ENCODE measurements at places on chromosomes 4 and X.

GRCh38 chrX:97060020-97060419 is 176.3 kb downstream of the RPA4 start:
- DNase-seq, result no peak

DNA sequence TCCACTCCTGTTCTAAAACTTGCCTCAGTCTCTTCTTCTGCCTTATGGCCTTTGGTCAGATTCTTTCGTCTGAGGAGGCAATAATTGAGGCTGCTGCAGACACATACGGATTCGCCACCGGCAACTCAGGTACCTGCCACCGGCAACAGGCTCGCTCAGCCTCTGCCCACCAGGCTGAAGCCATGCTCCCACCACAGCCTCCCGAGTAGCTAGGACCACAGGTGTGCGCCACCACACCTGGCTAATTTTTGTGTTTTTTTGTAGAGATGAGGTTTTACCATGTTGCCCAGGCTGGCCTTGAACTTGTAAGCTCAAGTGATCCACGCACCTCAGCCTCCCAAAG is 26.6 kb downstream of the TNIP2 start:
- no peak for DNase-seq

- DNase-seq, result no peak
Measured at GRCh38 chrX:22575161-22575845, 302.6 kb downstream of the CBLL2 start.

- DNase-seq, result no peak
Measured at GRCh38 chrX:29707088-29707487, 508.3 kb upstream of the MAGEB2 start.

GRCh38 chr4:137601934-137602333 is 69.6 kb upstream of the PCDH18 start:
- DNase-seq, result no peak

- DNase-seq, result no peak
Measured at GRCh38 chr4:180942367-180942916, 1300.8 kb upstream of the TENM3 start.

DNA sequence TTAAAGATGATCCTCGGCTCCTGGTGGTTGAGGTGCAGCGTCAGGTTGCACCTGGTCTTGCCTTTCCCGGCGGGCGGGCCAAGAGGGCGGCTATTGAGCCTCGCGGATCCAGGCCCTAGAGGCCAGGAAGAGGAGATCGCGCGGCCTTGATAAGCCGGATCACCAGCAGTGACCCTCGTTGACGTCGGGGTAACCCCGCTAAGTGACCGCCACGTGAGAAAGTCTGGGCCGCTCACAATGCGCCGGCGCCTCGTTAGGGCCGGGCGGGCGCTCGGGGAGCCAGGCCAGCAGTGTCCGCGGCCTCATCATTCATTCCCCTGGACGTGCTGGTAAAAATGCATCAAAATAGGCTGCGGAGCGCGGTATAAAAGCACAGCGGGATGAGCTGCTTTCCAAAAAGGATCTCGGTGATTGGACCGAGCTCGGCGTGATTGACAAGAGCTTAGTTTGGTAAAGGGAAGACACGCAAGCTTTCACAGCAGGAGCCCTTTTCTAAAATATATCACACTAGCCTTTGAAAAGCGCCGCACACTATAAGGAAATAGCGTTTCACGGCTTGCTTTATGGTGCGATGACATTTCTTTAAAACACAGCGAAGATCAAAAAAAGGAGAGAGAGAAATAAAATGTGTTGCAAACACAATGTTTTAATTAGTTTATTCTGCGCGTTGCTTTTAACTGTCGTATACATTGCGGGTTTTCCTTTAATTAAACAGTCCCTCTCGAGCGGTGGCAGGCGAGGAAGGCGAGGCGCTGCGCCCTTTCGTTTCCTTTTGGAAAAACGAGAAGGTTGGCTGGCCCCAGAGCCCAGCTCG is 15.9 kb upstream of the ZIC3 start:
- no peak for DNase-seq

DNA sequence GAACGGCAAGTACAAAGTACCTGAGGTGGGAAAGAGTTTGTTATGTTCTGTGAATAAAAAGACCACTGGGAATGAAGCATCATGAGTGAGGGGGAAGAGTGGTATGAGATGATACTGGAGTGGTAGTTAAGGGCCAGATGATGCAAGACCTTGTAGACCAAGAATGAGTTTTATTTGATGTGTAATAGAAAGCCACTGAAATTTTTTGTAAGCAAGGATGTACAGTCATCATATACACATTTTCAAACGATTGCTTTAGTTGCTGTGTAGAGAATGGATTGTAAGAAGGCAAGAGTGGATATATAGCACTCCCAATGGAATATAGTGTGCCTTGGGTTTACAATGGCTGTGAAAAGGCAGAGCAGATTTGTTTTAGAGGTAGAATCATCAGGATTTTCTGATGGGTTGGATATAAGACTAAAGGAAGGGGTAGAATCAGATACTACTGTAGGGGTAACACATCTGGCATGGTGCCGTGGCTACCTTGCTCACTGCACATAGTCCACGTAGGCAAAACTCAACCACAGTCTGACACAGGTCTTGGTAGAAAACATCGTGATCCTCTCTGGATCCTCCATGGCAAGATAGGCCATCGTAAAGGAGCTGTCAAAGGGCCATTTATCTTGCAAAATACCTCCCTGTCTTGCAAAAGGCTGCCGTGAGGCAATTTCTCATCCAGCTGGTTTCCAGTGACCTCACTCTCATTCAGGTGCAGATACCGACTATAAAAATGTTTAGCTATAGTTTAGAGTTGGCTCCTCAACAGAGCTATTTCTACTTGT is 14.9 kb downstream of the TIFA start:
- no peak for DNase-seq

DNA sequence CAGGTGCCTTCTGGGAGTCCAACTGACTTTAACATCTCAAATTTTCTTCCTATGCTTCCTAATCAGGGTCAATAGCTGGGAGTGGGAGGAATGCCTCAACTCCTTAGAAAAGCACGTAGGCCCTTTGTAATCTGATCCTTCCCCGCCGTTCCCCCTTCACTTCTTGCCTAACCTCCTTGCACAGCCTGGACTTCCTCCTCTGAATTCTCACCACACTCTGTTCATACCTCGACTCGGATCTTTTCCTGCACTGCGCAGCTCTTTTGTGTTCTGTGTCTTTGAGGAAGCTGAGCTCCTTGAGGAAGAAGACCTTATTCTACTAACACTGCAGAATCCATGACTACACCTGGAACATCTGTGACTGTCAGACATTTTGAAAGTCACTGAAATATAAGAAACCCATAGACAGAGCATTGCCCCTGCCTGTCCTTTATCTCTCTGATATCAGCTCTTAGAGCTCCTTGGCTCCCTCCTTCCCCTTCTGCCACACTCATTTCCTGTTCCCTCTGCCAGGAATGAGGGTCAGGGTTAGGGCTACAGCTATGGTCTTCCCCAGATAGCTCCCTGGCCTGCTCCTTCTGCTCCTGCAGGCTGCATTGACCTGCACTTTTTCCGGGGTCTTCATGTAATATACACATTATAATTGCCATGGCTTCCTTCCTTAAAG is 140.2 kb upstream of the LDB2 start:
- DNase-seq, result no peak

GRCh38 chr4:88962396-88962795 is 94.6 kb downstream of the FAM13A start:
- DNase-seq, result no peak

- DNase-seq, result no peak
Measured at GRCh38 chrX:72662020-72662747, 51.9 kb downstream of the PHKA1 start.

GRCh38 chrX:953879-954482 is 258.5 kb downstream of the CRLF2 start:
- DNase-seq, result no peak

DNA sequence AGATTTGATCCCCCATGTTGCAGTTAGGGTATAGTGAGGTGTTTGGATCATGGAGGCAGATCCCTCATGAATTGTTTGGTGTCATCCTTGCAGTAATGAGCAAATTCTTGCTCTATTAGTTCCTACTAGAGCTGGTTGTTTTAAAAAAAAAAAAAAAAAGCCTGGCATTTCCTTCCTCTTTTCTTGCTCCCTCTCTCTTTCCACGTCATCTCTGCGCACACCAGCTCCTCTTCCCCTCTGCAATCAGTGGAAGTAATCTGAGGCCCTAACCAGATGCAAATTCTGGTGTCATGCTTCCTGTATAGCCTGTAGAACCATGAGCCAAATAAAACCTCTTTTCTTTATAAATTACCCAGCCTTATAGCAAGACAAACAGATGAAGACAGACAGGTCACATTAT is 24.5 kb downstream of the WDR17 start:
- no peak for DNase-seq

GRCh38 chr4:19776021-19776459 is 475.7 kb upstream of the SLIT2 start:
- no peak for DNase-seq

DNA sequence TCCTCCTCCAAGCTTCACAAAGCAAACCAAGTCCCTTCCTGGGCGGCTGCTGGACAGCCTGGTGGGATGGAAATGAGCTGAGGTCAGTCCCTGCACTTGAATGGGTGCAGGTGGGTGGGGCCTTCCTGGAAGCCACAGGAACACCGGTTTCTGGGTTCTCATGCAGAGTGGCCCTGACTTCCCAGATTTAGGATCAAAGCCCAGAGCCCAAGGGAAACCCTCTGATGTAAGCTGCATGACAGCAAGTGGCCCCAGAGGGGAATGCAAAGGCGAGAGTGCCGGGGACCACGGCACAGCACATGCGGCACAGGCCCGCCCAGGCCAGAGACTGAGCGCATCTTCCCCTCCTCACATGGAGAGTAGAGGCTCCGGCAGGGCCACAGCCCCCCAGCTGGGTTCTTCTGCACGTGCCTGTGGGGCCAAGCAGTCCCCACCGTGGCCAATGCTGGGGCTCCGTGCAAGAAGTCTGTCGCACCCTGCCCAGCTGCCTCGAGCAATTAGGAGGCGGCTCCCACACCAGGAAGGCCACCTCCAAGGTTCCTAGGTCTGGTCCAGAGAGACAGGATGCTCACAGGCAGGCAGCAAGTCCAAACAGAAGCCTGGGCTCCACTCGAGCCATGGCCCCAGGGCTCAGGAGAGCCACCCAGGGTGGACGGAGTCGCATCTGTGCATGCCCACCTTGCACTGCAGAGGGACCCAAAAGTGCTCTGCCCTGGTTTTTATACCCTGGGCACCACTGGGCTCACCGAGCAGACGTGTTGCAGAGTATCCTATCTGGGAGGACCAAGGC is 83.0 kb downstream of the HTRA3 start:
- no peak for DNase-seq

- DNase-seq, result peak; percentile 12
Measured at GRCh38 chr4:73021634-73022033, 47.9 kb downstream of the COX18 start.

DNA sequence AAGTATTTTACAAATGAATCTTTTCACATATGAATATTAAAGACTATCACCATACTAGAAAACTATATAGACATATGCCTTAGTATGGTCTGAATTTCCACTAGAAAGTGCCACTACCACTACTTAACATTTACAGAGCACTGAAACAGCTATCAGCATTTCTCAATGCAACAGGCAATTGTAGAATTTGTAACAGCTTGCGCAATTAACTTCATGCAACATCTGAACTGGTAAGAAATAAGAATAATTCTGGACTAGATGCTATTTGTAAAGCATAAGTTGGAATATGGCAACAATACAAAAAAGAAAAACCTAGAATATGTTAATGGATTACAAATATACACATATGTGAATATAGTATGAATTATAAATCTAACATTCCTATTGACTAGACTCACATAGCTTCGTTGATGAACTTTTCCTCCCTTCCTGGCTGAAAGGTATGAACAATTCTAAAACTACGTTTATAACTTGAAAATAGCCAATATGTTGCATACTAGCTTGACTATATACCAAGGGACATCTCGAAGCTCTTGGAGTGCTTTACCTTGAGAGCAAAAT is 82.0 kb downstream of the ATP8A1 start:
- no peak for DNase-seq

DNA sequence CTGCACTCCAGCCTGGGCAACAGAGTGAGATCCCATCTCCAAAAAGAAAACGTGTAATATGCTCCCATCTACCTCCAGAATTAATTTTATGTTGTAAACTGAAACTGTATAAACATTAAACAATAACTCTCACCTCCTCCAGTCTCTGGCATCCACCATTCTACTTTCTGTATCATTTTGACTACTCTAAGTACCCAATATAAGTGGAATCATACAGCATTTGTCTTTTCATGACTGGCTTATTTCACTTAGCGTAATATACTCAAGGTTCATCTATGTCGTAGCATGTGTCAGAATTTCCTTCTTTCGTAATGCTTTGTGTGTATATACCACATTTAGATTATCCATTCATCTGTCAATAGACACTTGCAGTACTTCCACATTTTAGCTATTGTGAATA is 20.6 kb downstream of the F8 start:
- DNase-seq, result no peak

DNA sequence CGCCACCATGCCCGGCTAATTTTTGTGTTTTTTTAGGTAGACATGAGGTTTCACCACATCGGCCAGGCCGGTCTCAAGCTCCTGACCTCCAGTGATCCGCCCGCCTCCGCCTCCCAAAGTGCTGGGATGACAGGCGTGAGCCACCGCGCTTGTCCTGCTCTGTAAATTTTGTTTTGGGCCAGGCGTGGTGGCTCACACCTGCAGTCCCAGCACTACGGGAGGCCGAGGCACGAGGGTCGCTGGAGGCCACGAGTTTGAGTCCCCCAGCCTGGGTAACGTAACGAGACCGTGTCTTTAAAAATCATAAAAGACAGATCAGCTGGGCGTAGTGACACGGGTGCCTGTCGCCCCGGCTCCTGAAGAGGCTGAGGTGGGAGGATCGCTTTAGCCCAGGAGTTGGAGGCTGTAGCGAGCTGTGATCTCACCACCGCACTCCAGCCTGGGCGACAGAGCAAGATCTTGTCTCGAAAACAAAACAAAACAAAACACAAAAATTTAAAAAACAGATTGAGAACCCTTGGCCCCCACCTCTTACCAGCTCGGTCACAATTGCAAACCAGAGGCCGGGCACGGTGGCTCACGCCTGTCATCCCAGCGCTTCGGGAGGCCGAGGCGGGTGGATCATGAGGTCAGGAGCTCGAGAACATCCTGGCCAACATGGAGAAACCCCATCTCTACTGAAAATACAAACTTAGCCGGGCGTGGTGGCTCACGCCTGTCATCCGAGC is 34.0 kb upstream of the PPP2R3B start:
- DNase-seq, result no peak

DNA sequence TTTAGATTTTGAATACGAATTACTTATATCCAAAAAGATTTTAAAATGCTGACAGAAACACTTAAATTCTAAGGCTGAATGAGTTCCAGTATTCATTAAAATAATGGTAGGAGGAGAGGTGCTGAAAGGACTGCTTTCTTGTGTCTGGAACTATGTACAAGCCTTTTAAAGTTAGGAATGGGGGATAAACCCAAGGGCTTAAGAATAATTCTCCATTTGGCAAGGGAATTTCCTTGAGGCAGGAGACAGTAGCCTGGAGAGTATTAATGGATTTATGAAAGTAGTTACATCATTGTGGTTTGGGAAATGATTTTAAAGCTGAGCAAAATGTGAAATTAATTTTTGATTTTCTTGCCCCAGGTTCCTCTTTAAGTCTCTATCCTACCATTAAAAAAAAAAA is 266.5 kb upstream of the KCNIP4 start:
- no peak for DNase-seq

GRCh38 chr4:187276736-187277408 is 553.2 kb upstream of the FAT1 start:
- no peak for DNase-seq

- no peak for DNase-seq
Measured at GRCh38 chr4:24395937-24396336, 188.4 kb downstream of the DHX15 start.

GRCh38 chr4:104025251-104025650 is 305.5 kb upstream of the TACR3 start:
- peak; percentile 55 for DNase-seq
